ENCODE measurements at places on chromosomes 5 and 9.

DNA sequence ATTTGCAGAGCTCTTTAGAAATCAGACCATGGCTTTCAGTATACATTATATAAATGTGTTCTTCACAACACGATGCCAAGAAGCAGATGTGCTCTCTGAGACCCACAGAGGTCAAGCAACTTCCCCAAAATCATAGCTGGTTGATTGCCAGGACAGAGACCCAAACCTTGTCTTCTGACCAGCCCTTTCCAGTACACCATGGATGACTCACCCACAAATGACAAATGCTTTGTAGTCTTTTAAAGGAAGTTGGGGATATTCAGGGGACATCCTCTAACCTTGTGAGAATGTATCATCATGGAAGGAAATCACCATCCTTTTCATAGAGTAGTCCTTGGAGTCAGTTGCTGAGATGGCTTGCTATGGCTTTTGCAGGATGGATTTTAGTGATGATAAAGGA lies 30.1 kb downstream of the ZNF462 start:
- DNase-seq = peak; percentile 25

GRCh38 chr5:1343315-1343751 lies 1.6 kb downstream of the CLPTM1L start:
- DNase-seq = no peak

- DNase-seq = no peak
Observed at GRCh38 chr9:124218987-124219461, 38.7 kb upstream of the NEK6 start.

DNA sequence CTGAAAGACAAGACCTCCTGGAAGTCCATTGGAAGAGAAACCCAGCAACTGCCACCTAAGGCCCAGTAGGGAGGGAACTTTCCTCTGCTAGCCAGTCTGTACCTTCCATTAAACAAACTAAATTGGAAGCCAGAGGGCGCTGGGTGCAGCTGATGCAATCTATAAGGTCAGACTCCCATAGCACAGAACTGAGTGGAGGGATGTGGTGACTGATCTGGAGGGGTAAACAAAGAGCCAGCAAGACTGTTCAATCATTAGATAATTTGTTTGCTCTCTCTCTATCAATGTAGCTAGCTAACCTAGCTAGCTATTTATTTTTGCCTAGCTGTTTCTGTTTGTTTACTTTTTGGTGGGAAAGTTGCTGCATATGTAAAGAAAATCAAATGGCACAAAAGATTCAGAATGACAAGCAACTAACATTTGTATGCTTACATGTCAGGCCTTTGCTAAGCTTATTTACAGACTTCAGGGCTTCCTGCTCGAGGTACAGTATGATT lies 291.8 kb upstream of the DAB2 start:
- no peak for DNase-seq

GRCh38 chr5:56169949-56170348 lies 63.2 kb downstream of the ANKRD55 start:
- DNase-seq = no peak

DNA sequence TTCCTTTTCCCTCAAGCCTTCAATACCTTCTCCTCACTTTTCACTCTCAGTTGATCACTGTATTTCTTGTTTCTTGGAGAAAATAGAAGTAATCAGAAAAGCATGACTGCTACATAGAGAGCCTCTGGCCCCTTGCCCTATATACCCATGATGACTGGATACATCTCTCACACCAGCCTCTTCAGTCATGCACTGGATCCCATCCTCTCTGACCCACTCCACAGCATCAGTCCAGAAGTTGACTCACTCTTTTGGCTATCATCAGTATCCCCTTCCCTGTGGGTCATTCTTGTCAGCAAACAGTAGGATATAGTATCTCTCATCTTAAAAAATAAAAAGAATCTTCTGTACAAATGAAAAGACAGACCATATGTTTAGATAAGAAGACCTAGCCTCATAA lies 32.9 kb downstream of the PTCD2 start:
- peak; percentile 22 for DNase-seq

DNA sequence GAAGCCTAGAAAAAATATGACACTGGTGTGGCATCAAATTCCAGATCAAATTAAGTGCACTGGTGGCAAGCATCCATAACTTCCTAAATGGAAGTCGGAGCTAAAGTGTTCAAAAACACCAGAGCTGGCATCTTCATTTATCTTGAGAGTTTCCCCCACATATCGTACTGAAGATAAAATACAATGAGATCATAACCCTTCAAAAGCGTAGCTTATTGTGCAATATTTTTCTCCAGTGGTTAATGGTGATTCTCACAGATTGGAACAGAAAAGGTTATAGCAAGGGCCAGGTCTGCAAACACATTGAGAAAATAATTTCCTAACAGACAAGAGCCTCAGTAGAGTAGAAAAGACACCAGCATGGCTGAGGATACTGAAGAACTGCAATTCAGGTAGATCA lies 147.6 kb downstream of the SEMA5A start:
- no peak for DNase-seq

DNA sequence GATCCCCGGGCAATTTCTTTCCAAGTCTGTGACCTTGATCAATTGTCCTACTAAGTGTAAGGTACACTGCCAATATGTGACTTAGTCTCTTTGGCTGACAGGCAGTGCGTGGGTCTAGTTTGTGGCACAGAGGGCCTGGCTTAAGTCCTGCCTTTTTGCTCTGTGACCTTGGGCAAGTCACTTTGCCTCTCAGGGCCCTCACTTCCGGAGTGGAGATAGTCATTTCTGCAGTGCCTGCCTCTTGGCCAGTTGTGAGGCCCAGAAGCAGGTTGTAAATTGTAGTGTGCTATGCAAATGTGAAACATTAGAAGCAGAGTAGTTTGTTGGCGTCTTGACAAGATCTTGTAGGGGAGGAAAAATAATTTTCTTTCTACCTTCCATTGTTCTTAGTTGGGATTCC lies 39.0 kb downstream of the KIF4B start:
- no peak for DNase-seq

- DNase-seq = no peak
Observed at GRCh38 chr5:41120600-41120999, 49.5 kb upstream of the MROH2B start.

GRCh38 chr9:34446468-34446891 lies 11.9 kb downstream of the FAM219A start:
- DNase-seq = no peak

GRCh38 chr9:35682051-35682450 lies 7.7 kb downstream of the TPM2 start:
- no peak for DNase-seq

- no peak for DNase-seq
Observed at GRCh38 chr9:130290291-130291181, 25.0 kb downstream of the HMCN2 start.

DNA sequence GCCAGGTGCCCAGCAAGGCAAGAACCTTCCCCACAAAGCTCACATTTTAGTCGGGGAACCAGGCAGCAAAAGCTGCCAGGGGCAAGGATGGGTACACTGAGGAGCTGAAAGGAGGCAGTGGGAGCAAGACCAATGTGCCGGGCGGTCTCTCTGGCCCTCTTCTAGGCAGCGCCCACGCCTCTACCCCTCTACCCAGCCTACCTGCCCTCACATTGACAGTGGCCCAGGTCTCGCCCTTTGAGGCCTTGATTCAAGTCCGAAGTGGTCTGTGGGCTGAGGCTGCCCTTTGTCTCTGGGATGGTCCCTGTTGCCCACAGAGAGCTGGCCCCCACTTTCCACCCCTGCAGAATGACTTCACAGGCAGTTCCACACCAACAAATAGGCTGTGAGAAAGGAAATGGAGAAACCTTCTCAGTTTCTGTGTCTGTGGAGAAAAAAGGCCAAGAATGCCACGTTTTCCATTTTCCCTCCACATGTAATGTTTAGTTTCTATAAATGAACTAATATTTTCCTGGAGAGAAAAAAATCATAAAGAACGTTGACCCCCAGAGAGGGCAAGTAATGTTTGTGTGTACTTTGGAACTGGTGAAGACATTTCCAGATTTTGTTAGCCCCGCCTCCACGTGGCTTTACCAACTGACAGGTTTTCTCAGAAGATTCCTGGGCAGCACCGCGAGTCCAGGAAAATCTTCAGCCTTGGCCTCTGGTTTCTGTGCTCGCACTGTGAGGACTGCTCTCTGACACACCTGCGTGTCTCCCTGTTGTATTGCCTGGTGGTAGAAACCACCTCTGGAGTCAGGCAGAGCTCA lies 57.4 kb upstream of the ANGPTL2 start:
- DNase-seq = no peak

GRCh38 chr5:177355868-177356168 lies 1.9 kb upstream of the RGS14 start:
- no peak for DNase-seq

DNA sequence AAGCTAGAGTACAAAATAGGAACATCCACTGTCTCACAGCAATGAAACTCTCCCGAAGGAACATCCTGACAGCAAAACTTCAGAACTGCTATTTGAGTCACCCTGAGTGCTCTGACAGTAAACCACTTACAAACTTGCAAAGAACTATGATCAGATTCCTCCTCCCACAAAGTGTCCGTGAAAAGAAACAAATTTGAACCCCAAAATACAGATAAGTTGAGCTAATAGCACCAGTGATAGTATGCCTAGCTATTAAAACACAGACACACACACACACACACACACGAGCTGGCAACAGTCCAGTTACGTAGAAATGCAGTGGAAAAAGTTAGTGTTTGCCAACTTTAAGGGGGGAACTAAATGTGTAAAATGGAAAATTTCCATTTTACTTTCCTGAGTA lies 3.1 kb upstream of the GLIS3 start:
- DNase-seq = no peak

GRCh38 chr9:136154943-136155342 lies 36.3 kb upstream of the TMEM250 start:
- no peak for DNase-seq

- no peak for DNase-seq
Observed at GRCh38 chr5:168984135-168984675, 316.7 kb downstream of the SLIT3 start.

- no peak for DNase-seq
Observed at GRCh38 chr9:20604562-20604961, 17.7 kb downstream of the MLLT3 start.

GRCh38 chr5:65742565-65743231 lies 20.7 kb downstream of the NLN start:
- peak; percentile 60 for DNase-seq

- no peak for DNase-seq
Observed at GRCh38 chr9:92638621-92639101, 31.3 kb downstream of the IPPK start.

- no peak for DNase-seq
Observed at GRCh38 chr5:110803467-110804326, 64.9 kb downstream of the SLC25A46 start.

DNA sequence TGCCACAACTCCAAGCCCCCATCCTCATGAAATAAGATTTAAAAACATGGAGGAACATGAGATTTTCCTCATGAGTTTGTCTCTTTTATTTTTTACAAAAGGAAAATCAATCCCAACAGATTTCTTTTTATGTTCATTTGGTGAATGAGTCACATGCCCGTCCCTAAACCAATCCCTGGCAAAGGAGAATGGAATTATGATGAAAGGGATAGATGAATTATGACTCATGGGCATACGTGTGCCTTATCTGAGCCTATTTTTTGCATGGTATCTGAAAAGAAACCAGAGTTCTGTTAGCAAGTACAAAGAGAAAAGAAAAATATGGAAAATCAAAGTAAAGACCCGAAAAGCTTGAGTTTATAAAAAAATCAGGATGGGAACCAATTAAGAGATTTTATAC lies 267.5 kb upstream of the TMEM161B start:
- no peak for DNase-seq

- no peak for DNase-seq
Observed at GRCh38 chr9:105958587-105958986, 264.2 kb downstream of the TMEM38B start.

- no peak for DNase-seq
Observed at GRCh38 chr5:8961219-8961618, 584.7 kb downstream of the SEMA5A start.

DNA sequence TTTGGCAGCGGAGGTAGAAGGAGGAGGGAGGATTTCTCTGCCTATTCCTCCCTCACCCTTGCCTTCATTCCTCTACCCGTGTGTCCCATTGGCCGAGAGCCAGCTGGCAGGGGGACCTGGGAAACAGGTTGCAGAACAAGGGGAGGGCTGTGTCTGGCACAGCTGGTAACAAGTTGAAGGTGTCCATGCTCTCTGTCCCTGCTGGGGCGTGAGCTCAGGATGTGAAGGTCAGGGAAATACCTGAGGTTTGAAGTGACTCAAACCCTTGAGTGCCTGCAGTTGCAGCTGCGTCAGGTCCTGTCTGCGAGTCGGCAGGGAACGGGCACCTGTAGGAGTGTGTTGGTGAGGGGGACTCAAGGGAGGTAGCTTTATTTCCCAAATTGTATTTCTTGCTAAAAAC lies 16.2 kb downstream of the MIGA2 start:
- DNase-seq = no peak

DNA sequence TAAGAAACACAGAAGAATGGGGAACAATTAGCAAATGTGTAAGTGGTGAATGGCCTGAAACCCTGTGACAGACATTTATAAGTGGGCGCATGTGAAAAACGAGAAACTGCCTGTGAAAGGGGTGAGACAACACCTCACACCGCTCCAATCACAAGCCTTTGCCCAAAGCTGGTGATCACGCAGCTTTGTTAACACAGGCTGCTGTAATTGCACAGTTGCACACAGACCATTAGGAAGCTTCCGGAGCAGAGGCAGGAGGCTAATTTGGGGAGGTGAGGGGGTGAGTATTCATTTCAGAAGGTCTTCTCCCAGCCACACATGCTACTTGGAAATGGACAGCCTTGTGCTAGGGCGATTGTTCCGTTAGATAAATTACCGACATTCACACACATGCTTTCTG lies 294.0 kb downstream of the MED10 start:
- no peak for DNase-seq

GRCh38 chr5:72848474-72849428 lies 32.3 kb downstream of the TNPO1 start:
- DNase-seq = no peak
